GM13977 (cell line): ENCODE measurements at places on chromosomes 13 and 19.
A peak's percentile ranks its signal among the peaks of the same experiment; 100 is the strongest.

- no peak for DNase-seq
Observed at GRCh38 chr13:45773236-45773635, 71.1 kb downstream of the CBY2 start.

DNA sequence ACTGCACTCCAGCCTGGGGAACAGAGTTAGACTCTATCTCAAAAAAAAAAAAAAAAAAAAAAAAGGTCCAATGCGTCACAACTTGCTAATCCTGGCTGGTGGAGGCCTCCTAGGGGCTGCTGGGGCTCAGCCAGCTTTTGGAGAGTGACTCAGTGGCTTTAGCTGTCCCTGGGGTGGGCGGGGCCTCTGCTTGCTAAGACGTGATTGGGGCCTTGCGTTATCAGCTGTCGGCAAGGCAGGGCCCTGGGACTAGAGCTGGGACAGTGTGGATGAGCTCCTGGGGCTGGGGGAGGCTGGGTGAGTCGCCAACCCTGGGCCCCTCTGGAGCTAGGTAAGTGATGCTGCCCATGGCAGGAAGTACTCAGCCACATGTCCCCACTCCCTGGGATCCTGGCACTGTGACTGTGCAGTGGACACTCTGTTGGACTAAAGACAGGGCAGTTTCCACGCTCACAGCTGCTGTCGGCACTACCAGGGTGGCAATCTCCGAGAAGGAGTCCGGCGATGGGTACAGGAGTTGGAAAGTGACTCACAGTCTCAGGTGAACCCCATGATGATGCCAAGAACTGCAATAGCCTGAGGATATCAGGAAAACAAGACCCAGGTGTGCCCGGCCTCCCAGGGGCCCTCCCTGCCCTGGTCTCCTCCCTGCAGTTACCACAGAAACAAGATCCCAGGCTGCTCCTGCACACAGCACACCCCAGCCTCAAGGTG is 32.2 kb downstream of the F2RL3 start:
- no peak for DNase-seq

GRCh38 chr19:15025217-15025616 is 24.1 kb upstream of the CASP14 start:
- peak; percentile 56 for DNase-seq

- no peak for DNase-seq
Observed at GRCh38 chr13:110258876-110259631, 47.9 kb downstream of the COL4A1 start.

DNA sequence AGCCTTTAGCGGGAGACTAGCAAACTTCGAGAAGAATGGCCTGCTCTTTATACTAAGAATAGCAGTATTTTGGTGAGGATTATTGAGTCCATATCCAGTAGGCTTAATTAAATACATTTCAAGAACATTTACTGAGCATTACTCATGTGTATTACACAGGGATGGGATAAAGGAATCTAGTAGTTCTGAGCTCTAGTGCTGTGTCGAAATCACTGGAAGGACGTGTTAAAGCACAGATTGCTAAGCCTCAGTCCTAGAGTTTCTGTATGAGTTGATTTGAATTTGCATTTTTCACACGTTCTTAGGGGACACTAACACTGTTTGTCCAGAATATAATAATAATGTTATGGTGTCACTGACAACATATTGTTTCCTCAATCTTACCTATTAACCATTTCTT is 9.0 kb downstream of the ZNF302 start:
- DNase-seq = no peak

GRCh38 chr19:31444931-31445330 is 95.7 kb upstream of the TSHZ3 start:
- DNase-seq = no peak

DNA sequence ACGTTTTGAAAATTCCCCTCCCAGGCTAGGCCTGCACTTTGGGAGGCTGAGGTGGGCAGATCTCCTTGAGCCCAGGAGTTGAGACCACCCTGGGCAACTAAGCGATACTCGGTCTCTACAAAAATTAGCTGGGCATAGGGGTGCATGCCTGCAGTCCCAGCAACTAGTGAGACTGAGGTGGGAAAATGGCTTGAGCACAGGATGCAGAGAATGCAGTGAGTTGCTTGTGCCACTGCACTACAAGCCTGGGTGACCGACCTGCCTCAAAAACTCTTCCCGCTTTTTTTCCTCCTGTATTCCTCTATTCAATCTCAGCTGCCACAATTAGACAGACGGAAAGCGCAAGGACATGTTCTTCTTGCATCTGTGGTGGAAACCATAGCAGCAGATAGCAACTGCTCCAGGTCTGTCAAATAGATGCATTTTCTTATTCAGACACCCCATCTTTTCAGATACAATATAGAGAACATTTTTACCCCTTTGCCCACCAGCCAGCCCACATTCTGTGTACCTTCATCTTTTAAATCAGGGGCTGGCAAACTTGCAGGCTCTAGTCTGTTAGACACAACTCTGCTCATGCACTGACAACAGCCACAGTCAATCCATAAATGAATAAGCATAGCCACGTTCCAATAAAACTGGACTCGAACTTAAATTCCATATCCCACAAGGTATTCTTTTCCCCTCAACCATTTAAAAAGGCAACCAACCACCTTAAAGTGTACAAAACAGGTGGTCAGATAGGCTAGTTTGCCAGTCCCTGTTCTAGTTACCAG is 4.8 kb downstream of the TPT1 start:
- DNase-seq = no peak
